ENCODE measurements at places on chromosomes 7 and 10.

DNA sequence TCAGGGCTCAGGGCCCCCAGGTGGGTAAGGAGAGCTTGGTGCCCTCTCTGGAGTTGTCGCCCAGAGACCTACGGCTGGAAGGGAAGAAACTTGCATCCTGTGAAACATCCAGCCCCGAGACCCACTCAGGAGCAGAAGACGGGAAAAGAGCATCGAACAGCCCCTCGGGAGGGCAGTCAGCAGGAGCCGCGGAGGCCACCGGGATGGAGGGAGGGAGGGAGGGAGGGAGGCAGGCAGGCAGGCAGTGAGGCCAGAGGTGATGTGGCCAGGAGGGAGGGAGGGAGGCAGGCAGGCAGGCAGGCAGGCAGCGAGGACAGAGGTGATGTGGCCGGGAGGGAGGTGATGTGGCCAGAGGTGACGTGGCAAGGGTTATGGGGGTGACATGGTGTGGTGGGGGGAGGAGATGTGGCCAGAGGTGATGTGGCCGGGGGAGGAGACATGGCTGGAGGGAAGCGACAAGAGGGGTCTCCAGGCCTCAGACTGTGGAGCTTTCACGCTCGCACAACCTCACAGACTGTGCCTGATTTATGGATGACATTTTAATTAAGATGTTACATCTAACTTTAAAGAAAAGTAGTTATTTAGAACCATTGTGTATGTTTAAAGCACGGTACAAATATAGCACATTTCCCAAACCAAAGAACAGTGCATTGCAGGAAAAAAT is 141.1 kb downstream of the DIP2C start:
- no peak for DNase-seq

- no peak for DNase-seq
Observed at GRCh38 chr10:124874-125273, 10.4 kb upstream of the ZMYND11 start.

GRCh38 chr7:107948645-107949442 is 54.1 kb downstream of the LAMB1 start:
- no peak for DNase-seq

DNA sequence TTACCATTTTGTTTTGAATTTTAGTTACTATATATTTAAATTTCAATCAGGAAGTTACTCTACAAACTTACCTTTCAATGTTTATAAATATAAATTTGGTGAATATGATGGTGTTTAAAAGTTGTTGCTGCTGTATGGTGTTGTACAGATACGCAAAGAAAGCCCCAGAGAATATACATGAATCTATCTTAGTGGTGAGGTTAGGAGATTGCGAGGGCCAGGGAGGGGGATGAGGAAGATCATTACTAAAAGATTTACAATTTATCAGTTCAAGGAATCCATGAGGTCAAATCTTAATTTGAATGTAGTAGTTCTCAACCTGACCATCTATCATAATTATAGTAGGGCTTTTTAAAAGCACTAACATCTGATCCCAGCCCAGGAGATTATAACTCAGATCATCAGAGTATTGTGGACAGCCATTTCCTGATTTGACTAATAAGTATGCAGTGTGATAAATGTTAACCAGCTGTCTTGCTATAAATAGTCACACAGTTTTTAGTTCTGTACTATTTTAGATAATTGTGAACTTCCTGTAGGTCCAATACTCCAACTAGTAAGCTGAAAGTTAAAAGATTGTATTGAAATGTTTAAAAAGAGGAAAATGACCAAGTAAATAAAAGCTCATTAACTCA is 23.6 kb downstream of the FAM3C start:
- DNase-seq: no peak

- no peak for DNase-seq
Observed at GRCh38 chr10:93160829-93161228, 87.1 kb downstream of the CYP26A1 start.
